M059J (cell line): ENCODE measurements at places on chromosomes 7 and 10.

DNA sequence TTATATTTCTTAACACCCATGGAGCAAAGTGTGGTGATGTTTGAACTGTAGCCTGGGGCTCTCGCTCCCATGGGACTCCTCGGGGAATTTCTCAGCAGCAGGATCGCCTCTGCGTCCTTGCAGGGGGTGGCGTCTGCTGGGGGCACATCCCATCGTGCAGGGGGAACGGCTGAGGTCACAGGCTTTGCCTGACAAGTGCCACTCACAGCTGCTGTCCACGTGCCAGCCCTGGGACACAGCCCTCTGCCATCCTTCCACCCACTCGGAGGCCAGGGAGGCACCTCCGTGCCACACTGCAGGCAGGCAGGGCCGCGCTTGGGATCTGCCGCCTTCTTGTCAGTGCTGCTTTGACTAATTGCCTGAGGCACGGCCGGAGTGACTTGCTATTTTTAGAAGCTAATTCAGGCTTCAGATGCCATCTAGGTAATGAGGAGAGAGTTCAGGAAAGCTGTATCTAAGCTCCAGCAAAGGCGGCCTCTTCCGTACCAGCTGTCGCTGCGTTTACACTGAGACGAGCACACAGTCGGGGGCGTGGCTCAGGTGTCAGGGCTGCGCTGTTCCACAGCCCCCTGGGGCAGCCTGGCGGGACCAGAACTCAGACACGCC, 45.7 kb downstream of the PITRM1 start:
- no peak for DNase-seq

DNA sequence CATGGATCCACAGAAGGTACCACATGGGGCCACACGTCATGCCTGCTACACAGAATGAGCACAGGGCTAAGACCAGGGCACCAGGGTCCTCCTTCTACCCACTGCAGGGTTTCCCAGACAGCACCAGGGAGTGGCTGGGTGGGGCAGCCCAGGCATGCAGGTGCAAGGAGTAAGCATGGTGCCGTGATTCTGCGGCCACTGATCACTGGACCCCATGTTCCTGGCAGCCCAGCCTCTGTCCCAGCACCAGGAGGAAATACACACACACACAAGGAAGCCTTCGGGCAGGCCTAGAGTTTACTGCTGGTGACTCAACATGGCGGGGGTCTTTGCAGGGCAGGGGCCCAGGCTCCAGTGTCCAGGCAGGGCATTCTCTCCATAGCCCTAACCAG, 13.9 kb downstream of the ATP6V1F start:
- DNase-seq = no peak

GRCh38 chr10:88157981-88158465, 294.6 kb downstream of the PTEN start:
- DNase-seq = peak; percentile 93

- no peak for DNase-seq
Measured at GRCh38 chr7:114900127-114900526, 21.8 kb upstream of the MDFIC start.

GRCh38 chr10:64648915-64649314, 1127.7 kb downstream of the REEP3 start:
- no peak for DNase-seq

DNA sequence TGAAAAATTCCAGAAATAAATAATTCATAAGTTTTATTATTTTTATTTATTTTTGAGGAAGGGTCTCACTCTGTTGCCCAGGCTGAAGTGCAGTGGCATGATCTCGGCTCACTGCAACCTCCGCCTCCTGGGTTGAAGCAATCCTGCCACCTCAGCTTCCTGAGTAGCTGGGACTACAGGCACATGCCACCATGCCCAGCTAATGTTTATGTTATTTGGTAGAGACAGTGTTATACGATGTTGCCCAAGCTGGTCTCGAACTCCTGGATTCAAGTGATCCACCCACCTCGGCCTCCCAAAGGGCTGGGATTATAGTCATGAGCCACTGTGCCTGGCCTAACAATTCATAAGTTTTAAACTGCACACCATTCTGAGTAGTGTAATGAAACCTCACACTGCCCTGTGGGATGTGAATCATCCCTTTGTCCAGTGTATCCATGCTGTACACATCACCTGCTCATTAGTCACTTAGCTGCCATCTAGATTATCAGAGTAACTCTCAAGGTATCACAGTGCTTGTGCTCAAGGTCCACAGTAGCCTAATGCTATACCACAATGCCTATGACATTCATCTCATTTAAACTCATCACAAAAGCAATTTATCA, 17.9 kb downstream of the RTKN2 start:
- DNase-seq = peak; percentile 94

DNA sequence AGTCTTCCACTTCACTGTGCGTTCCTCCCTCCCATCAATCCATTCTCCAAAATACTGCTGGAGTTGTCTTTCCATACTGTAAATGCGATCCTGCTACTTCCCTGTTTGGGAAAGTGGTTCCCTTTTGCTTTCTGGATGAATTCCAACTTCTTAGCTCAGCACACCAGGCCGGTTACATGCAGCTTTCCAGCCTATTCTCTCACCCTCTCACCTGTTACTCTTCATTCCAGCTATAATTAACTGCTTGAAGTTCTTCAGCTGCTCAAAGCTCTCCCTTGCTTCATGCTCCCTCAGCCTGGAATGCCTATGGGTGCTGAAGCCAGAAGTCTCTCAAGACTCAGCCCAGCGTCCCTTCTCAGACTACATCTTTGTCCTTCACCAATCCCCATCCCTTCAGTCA, 6.0 kb upstream of the ZNRF2 start:
- DNase-seq = no peak

DNA sequence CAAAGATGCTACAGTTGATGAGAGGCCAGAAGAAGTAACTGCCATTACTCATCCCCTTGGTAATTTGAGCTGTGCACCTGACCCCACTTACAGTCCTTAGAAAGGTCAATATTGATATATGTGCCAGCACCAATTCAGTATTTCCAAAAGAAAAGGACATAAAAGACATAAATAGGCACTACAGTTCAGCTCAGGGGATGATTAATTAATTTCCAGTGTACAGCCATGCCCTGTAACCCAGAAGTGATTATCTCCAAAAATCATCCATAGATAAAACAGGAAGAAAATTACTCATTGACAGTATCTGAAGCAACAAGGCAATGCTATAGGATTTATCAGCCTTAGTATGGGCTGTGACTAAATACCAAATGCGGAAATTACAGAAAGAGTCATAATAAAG, 82.4 kb downstream of the PHYHIPL start:
- no peak for DNase-seq

DNA sequence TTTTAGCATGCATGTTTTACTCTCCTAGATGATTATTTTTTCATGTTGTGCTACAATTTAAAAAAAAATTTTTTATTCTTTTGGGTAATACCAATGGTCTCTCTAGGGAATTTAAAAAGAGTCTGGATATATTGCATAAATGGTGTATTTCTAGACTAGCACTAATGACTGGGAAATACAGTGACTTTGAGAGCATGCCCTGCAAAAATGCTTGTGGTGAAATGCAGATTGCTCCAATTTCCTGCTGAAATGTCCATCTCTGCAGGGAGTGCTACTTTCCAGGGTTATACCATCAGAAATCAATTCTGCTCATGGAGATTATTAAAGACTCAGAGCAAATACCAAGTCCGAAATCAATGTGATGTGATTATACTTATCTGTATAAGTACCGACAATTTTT, 186.1 kb downstream of the PRKG1 start:
- no peak for DNase-seq

- no peak for DNase-seq
Measured at GRCh38 chr10:31507427-31507826, 188.4 kb downstream of the ZEB1 start.

GRCh38 chr7:108004220-108005142, 1.5 kb upstream of the LAMB1 start:
- peak; percentile 93 for DNase-seq

GRCh38 chr7:818031-818699, 14.1 kb upstream of the SUN1 start:
- DNase-seq = peak; percentile 60

- DNase-seq = no peak
Measured at GRCh38 chr7:84113286-84113685, 81.3 kb downstream of the SEMA3A start.

- DNase-seq = no peak
Measured at GRCh38 chr10:125489731-125490130, 193.2 kb downstream of the TEX36 start.

GRCh38 chr7:54946764-54947163, 72.1 kb upstream of the EGFR start:
- no peak for DNase-seq

- peak; percentile 23 for DNase-seq
Measured at GRCh38 chr7:12211711-12212485, 804 bp downstream of the TMEM106B start.

DNA sequence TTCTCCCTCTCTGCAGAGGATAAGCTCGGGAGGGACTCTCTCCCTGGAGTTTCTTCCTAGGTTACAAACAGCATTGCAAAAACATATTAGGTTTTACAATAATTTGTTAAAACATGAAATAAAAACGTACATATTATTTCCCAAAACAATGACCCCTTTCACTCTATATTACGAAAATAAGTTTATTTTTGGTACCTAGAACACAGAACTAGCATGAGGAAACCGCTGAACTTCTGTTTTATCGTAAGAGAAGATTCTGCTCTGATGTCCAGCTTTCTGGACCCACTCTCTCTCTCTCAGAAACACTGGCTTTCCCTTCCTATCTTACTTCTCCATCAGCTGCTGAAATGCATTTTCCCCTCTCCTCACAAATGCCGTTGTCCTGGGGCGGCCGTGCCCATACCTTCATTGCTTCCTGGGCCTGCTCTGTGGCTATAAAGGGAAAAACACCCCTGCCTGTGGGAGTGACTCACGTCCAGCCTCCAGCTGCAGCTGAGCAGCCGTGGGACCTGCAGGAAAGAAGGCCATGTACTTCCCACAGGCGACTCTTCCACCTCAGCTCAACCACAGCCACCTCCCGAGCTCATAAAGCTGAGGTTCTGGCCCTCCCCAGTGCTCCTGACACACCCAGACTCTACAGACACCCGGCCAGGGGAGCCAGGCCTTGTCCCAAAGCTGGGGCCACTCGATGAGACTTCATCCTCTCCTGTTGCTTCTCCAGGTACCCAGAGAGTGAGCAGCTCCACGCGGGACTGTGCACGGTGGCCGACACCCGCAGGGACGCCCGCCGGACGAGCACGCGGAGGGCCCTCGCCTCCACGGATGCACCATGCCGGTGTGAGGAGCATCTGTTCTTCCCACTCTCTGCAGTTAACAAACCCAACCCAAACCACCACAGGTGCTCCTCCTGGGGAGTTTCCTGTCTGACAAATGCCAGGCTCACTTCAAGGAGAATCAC, 3.1 kb downstream of the GPER1 start:
- DNase-seq = peak; percentile 27

GRCh38 chr7:68689087-68689433, 909.2 kb upstream of the AUTS2 start:
- peak; percentile 91 for DNase-seq

GRCh38 chr7:132560825-132561529, 15.3 kb downstream of the PLXNA4 start:
- DNase-seq = no peak

DNA sequence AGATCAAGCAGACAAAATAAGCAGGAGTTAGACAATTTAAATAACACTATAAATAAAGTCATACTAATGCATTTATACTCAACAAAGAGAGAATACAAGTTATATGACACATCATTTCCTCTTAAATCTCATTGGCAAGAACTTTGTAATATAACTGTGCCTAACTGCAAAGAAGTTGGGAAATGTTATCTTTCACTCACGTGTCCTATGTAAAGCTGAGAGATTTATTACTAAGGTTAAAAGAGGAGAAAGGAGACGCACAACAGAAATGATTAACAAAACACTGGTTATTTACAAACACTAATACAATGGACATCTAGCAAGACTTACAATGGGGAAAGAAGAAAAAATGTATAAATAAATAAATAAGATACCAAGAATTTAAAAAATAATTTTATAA, 12.7 kb upstream of the TMEM273 start:
- no peak for DNase-seq

DNA sequence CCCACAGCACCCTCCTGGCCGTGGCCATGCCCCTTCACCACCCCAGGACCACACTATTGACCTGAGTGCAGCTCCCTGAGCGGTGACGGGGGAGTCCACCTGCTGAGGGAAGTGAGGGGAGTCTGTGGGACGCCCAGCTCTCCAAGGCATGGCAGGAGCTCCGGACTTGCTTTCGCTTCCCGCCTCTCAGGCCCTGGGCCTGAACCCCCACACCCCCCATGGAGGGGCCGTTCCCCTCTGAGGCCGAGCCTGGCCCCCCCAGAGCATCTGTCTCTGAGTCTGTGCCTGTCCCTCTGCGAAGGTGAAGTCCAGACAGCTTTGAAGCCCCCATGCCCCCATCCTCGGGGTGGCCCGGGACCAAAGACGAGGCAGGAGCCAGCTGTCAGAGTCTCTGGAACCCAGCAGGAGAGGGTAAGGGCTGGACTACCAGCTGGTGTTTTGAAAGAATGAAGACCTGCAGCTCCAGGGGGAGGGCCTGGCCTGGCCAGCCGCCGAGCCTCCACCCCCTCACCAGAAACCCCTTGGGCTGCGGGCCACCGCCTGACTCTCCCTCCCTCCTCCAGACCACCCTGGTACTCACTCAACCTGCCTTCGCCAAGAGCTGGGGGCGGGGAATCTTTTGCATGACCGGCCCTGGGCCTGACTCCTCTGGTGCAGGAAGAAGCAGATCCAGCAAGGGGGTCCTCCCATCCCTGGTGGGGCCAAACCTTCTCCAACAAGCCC, 114.0 kb downstream of the PDGFA start:
- no peak for DNase-seq

GRCh38 chr10:98457721-98458120, 11.0 kb upstream of the HPS1 start:
- DNase-seq = no peak

DNA sequence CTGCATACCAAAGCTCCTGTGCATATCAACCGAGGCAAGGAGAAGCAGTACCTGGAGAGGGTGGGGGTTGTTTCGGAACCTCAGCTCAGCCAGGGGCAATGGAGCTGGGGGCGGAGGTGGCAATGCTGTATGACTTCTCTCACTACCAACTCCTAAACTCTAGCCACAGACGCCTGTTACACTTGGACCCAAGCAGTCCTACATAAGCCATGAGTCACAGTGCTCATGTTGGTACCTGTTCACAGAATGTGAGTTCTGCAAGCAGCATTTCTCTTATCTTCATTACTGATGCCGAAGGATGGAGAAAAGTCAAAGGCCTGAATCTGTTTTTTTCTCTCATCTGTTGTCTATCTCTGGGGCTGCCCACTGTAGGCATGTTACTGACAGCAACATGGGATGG, 3.2 kb upstream of the RAB18 start:
- DNase-seq = no peak

GRCh38 chr7:67306331-67306730, 309.7 kb downstream of the TYW1 start:
- no peak for DNase-seq

- DNase-seq = no peak
Measured at GRCh38 chr10:94490789-94491039, 54.9 kb upstream of the HELLS start.

DNA sequence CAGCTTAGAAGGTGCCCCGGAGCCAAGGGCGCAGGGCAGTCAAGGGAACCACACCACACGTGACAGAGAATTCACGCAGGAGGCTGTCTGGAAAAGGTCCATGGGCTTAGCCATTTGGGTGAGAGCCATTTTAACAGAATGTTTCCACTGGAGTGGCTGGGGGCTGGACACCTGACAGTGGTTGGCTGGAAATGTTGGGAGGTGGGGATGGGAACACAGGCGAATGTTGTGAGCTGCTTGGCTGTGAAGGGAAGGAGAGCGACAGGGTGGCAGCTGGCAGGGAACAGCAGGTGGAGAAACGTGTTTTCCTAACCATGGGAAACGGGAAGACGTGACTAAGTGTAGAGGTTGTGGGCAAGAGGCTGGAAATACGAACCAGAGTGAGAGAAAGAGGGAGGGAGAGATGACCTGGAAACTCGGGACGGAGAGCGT, 100.5 kb upstream of the ZNF32 start:
- DNase-seq = peak; percentile 8

GRCh38 chr7:78260826-78261225, 462.3 kb downstream of the PHTF2 start:
- peak; percentile 12 for DNase-seq
